ENCODE measurements at places on chromosomes 2 and 18. TPM values are rescaled to one million over a fixed set of nuclear protein-coding genes. Genes with fewer than 3 reads are reported as not detected.

The HNMT gene
- 41.1 TPM for total RNA-seq

The RAB6C gene
- total RNA-seq, result not detected

GRCh38 chr18:69996951-69997798, 49.5 kb upstream of the CD226 start:
- H3K36me3 ChIP-seq, result peaks cover 9% of the 10 kb centered on the region
- no peaks in the 10 kb centered on the region for H3K27me3 ChIP-seq
- DNase-seq, result no peak
- H3K27ac ChIP-seq, result no peak overlapping the region

DNA sequence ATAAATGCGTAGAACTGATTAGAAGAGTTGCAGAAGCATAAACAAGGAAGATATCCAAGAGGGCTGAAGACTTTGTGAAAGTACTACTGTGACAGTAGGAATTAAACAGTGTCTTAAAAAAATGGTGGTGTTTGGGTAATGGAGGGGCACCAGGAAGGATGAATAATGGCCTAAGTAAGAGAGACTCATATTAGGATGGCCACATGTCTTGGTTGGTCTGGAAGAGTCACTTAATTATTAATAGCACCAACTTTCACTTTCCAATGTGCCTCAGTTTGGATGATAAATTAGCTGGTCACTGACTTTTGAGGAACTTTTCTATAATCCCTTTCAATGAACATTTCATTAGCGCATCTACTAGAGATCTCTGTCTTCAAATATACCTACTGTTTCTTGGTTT, 372.2 kb downstream of the NYAP2 start:
- H3K27ac ChIP-seq, result no peak overlapping the region
- no peak overlapping the region for H3K4me3 ChIP-seq
- H3K4me1 ChIP-seq, result peaks cover 6% of the 10 kb centered on the region
- no peak for DNase-seq

- no peaks in the 10 kb centered on the region for H3K27me3 ChIP-seq
- H3K4me1 ChIP-seq, result no peaks in the 10 kb centered on the region
- no peak overlapping the region for H3K27ac ChIP-seq
- no peak overlapping the region for H3K4me3 ChIP-seq
Observed at GRCh38 chr18:68735483-68736343, 20.8 kb upstream of the TMX3 start.

The SCYGR4 gene
- total RNA-seq, result not detected

DNA sequence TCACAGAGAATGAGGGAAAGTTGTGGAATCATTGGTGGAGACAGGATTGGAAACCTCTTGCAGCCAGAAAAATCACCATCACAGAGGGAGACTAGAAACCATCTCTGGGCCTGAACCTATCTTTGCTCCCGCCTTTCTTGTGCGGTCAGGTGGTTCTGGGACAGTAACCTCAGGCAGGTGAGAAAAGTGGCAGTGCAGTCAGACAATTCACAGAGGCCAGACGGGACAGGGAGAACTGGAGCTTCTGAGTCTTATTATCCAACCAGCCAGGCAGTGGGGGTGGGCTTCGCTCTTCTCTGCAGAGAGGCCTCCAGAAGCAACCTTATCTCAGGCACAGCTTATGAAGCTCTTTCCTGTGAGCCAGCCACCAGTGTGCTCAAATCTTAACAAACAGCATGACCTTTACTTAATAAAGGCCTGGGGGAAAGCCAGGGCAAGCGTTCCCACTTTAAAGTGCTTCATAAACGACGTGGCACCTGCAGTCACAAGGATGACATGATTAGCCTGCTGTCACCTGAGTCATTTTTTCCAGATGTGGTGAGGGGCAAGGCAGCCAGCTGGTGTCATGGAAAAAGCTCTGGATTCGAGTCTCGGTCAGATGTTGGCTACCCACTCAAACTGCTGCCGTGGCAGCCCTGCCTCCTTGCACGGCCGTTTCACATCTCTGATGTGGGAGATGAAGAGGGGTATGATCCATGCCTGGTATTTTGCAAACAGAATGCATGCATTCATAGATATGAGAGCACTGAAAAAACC, 109.7 kb downstream of the B3GNT2 start:
- no peaks in the 10 kb centered on the region for H3K27me3 ChIP-seq
- no peak overlapping the region for H3K27ac ChIP-seq
- DNase-seq, result no peak

- no peaks in the 10 kb centered on the region for H3K27me3 ChIP-seq
- no peaks in the 10 kb centered on the region for H3K36me3 ChIP-seq
- H3K27ac ChIP-seq, result peak overlapping the region; percentile 39
- DNase-seq, result no peak
Observed at GRCh38 chr2:190867212-190867611, 13.4 kb upstream of the GLS start.

GRCh38 chr2:138846216-138846821, 66.1 kb upstream of the NXPH2 start:
- no peaks in the 10 kb centered on the region for H3K36me3 ChIP-seq
- H3K27me3 ChIP-seq, result no peaks in the 10 kb centered on the region
- no peak overlapping the region for H3K27ac ChIP-seq
- no peak overlapping the region for H3K4me3 ChIP-seq

GRCh38 chr2:106970471-106971261, 84.7 kb upstream of the ST6GAL2 start:
- no peaks in the 10 kb centered on the region for H3K4me1 ChIP-seq
- H3K36me3 ChIP-seq, result no peaks in the 10 kb centered on the region
- no peaks in the 10 kb centered on the region for H3K27me3 ChIP-seq
- DNase-seq, result no peak
- H3K27ac ChIP-seq, result no peak overlapping the region

GRCh38 chr2:216017365-216017764, 4.0 kb upstream of the MREG start:
- H3K27ac ChIP-seq, result no peak overlapping the region
- H3K27me3 ChIP-seq, result no peaks in the 10 kb centered on the region
- H3K36me3 ChIP-seq, result no peaks in the 10 kb centered on the region
- H3K4me3 ChIP-seq, result no peak overlapping the region
- no peak for DNase-seq

- no peaks in the 10 kb centered on the region for H3K27me3 ChIP-seq
- H3K27ac ChIP-seq, result peak overlapping the region; percentile 80
- H3K4me1 ChIP-seq, result peaks cover 39% of the 10 kb centered on the region
- H3K4me3 ChIP-seq, result no peak overlapping the region
Observed at GRCh38 chr2:217261452-217261851, 401.6 kb upstream of the TNP1 start.

The PIGN gene
- 23.2 TPM for total RNA-seq

DNA sequence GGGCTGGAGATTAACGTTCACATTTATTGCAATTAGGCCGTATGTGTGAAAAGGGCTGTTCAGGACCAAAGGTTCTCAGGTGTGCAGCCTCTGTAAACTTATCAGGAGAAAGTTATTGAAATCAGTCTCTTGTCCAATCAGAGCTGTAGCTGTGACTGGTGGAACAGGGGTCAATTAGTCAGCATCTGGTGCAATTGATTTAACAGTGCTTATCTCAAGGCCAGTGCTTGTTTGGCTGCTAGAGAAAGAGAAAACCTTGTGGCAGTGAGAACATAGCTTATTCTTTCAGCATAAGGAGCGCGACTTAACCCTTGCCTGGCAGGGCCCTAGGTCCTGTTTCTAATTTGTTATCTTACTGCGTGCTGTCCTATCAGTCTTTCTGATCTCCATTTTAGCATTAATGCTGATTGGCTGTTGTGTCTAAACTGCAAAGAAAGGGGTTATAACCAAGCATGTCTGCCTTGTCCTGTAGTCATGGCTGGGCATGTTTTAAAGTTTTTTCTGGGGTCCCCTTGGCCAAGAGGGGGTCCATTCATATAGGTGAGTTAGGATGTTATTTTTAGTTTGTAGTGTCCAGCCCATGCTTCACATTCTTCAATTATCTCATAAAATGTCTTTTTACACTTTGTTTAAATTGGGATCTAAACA, 66.4 kb downstream of the CYB5A start:
- H3K27ac ChIP-seq, result no peak overlapping the region
- no peaks in the 10 kb centered on the region for H3K36me3 ChIP-seq
- no peaks in the 10 kb centered on the region for H3K4me1 ChIP-seq
- H3K27me3 ChIP-seq, result no peaks in the 10 kb centered on the region
- no peak for DNase-seq
- no peak overlapping the region for H3K4me3 ChIP-seq

- H3K36me3 ChIP-seq, result no peaks in the 10 kb centered on the region
- H3K4me3 ChIP-seq, result no peak overlapping the region
- no peaks in the 10 kb centered on the region for H3K27me3 ChIP-seq
- H3K27ac ChIP-seq, result no peak overlapping the region
- DNase-seq, result no peak
Observed at GRCh38 chr18:25686960-25687500, 335.1 kb upstream of the ZNF521 start.

- no peaks in the 10 kb centered on the region for H3K36me3 ChIP-seq
- no peak overlapping the region for H3K4me3 ChIP-seq
- DNase-seq, result peak; percentile 40
- no peaks in the 10 kb centered on the region for H3K4me1 ChIP-seq
Observed at GRCh38 chr2:28322981-28323396, 69.7 kb upstream of the FOSL2 start.

GRCh38 chr2:119706221-119706620, 27.2 kb downstream of the TMEM177 start:
- DNase-seq, result no peak
- no peak overlapping the region for H3K4me3 ChIP-seq
- H3K36me3 ChIP-seq, result no peaks in the 10 kb centered on the region
- H3K4me1 ChIP-seq, result no peaks in the 10 kb centered on the region

DNA sequence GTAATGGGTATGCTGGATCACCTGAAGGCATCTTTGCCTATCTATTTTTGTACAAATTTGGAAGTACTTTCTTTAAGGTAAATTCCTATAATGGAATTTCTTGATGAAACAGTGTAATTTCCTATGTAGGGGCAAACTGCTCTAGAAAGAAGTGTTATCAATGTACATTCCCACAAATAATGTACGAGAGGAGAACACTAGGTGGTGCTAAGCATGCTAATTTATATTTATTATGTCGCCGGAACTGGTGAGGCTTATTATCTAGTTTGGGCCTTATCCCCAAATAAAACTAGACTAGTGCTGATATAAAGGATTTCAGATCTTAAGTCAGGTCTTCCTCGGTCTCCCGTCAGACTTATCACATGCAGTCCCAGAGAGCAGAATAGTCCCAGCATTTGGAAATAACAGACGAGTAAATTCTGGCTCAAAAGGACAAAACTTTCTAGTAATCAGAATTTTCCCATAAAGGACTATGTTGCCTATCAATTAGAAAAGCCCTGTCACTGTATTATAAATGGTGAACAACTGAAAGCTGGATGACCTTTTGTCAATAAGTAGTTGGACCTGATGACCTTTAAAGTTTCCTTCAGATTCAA, 86.9 kb upstream of the RBBP8 start:
- H3K4me3 ChIP-seq, result no peak overlapping the region
- no peaks in the 10 kb centered on the region for H3K27me3 ChIP-seq
- DNase-seq, result no peak
- H3K4me1 ChIP-seq, result no peaks in the 10 kb centered on the region
- no peak overlapping the region for H3K27ac ChIP-seq
- H3K36me3 ChIP-seq, result no peaks in the 10 kb centered on the region

The MRPS5 gene
- total RNA-seq, result 50.2 TPM

The SMC6 gene
- 10.9 TPM for total RNA-seq

- H3K4me1 ChIP-seq, result peaks cover 11% of the 10 kb centered on the region
- no peak overlapping the region for H3K4me3 ChIP-seq
- H3K27ac ChIP-seq, result peak overlapping the region; percentile 61
- no peaks in the 10 kb centered on the region for H3K27me3 ChIP-seq
- H3K36me3 ChIP-seq, result no peaks in the 10 kb centered on the region
- DNase-seq, result no peak
Observed at GRCh38 chr2:28670856-28671255, 80.8 kb upstream of the PPP1CB start.

- no peaks in the 10 kb centered on the region for H3K36me3 ChIP-seq
- DNase-seq, result no peak
- no peaks in the 10 kb centered on the region for H3K27me3 ChIP-seq
- H3K4me3 ChIP-seq, result no peak overlapping the region
Observed at GRCh38 chr2:206982360-206982955, 43.1 kb downstream of the CPO start.

GRCh38 chr2:23584054-23584745, 199.2 kb downstream of the KLHL29 start:
- no peaks in the 10 kb centered on the region for H3K36me3 ChIP-seq
- no peak overlapping the region for H3K4me3 ChIP-seq
- peak; percentile 85 for DNase-seq
- no peaks in the 10 kb centered on the region for H3K27me3 ChIP-seq
- peak overlapping the region; percentile 77 for H3K27ac ChIP-seq
- H3K4me1 ChIP-seq, result peaks cover 42% of the 10 kb centered on the region

DNA sequence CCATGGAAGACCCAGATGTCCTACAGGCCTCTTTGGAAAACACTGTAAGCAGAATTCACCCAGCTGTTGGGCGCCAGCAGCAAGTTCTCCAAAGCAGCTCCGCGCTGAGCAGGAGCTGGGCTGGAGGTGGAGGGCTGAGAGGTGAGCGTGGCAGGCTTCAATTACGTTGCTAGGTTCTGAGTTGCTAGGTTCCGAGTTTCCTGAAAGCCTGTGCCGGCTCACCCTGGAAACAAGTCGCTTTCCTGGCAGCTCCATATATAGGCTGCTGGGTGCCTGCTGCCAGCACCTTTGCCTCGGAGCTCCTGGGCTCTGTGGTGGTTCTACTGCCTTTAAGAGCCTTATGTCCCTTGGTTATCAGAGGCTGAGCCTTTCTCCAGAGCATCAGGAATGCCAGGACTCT, 14.4 kb upstream of the EGR4 start:
- no peaks in the 10 kb centered on the region for H3K27me3 ChIP-seq
- no peak overlapping the region for H3K27ac ChIP-seq
- no peak for DNase-seq
- no peaks in the 10 kb centered on the region for H3K4me1 ChIP-seq
- H3K36me3 ChIP-seq, result no peaks in the 10 kb centered on the region

DNA sequence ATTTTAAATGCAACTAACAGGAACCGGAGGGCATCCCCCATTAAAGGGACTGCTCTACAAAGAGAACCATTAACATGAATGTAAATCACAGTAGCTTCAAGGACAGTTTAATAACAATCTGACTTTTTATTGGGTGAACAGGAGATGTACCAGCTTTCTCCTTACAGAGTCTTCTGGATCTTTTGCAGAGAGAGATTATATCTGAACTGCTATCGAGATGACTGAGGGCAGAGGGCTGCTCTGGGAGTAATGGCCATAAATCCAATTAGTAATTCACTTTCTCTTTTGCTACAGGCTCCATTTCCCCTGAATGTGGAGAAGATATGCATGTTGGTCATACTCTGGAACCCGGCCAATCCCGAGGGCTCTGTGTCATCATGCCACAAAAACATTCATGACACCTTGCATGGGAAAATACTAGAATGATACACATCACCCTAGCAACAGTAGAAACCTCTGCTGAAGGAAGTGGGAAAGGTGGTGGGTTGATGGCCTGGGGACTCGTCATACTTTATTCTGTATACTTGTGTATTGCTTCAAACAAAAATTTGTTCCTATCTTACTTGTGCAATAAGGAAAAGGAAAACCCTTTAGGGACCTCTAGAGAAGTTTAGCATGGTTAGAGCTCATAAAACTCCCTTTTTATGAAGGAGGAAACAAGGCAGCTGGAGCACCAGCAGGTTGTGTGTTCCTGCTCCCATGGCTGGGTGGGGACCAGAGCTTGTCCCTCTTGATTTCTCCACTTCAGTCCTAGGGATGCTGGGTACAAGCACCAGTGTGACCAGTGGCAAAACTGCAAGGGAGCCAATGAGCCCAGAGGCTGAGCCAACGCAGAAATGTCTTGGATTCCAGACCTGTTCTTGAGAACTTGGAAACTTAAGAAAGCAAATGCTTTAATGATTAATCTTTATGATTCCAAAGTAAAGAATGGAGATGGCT, 26.0 kb downstream of the CTAGE1 start:
- H3K4me1 ChIP-seq, result no peaks in the 10 kb centered on the region
- no peaks in the 10 kb centered on the region for H3K27me3 ChIP-seq
- no peak for DNase-seq

All from sigmoid colon (tissue), 7 donors.